ENCODE measurements at places on chromosomes 1 and 21.

DNA sequence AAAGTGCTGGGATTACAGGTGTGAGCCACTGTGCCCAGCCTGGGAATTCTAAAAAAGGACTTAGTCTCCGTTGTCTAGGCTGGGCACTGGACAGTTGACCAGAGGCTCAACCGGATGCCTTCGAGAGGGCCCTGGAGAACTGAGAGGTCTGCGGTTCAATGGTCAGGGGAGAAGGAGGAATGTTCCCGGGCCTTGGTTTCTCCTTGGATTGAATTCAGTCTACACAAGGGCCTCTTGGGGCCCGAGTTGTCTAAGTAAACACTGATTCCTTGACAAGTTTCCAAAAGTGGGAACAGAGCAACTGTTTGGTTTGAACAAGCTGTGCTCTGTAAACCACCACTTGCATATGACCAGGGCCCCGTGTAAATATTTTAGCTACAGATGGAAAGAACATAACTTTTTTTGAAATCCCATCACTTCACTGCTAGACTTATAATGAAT is 29.1 kb upstream of the CAPZB start:
- no peak for DNase-seq

DNA sequence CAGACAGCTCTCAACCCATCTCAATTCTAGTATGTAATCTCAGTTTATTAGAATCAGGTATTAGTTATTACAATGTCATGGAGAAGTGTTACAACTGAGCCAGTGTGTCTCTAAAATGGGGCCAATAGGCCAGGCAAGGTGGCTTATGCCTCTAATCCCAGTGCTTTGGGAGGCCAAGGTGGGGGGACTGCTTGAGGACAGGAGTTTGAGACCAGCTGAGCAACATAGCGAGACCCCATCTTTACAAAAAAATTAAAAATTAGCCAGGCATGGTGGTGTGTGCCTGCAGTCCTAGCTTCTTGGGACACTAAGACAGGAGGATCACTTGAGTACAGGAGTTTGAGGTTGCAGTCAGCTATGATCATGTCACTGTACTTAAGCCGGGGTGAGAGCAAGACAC is 104.9 kb downstream of the BCAR3 start:
- DNase-seq, result no peak

DNA sequence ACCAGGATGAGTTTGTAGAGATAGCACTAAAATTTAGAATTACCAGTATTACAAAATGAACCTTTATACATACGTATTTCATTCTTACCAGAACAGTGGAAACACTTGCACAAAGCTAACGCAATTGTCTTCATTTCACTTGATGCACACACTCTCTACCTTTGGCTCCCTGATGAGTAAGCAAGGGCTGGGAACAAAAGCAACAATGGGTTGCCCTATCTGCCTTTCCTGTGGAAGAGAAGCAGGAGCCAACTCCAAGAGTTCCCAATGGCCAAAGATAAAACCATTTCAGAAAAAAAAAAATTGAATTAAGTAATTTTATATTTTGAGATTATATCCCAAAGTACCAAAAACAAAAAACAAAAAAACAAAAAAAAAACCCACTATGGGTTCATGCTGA is 344.1 kb upstream of the GREM2 start:
- no peak for DNase-seq

DNA sequence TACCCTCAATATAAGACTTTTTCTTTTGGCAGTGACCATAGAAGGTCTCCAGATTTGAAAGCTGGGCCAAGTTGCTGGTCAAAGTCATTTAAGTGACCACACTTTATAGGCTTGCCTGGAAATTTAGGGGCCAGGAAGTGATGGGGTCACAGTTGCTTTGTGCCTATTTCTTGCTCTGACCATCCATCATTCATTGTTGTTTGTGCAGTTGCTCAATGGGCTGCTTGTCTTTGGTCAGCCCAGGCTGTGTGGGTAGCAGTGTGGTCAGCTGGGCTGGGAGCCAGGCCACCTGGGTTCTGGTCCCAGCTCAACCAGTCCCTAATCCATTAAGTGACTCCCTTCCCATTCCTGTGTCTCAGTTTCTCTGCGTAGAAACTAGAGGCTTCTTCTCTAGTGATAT is 2.1 kb upstream of the OTUD7B start:
- no peak for DNase-seq

DNA sequence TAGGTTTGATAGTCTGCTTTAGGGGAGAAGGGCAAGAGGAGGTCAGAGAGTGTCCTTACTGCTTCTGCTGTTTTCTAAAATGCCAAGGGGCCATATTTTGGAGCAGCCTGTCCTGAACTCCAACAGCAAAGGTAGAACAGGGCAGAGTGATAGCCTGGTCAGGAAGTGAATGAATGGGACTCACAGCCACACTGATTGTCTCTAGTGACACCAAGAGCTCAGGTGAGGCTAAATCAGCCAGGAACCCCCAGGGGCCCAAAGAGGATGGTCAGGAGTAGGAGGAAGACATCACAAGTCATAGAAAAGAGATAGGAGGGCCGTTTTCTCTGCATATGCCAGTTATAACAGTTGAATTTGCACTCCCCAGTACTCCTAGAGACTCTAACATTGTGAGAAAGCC is 97.4 kb upstream of the DUSP10 start:
- no peak for DNase-seq

- no peak for DNase-seq
Observed at GRCh38 chr21:44923480-44924084, 2.9 kb upstream of the ITGB2 start.

GRCh38 chr1:246647513-246647912 is 76.7 kb upstream of the SCCPDH start:
- no peak for DNase-seq

DNA sequence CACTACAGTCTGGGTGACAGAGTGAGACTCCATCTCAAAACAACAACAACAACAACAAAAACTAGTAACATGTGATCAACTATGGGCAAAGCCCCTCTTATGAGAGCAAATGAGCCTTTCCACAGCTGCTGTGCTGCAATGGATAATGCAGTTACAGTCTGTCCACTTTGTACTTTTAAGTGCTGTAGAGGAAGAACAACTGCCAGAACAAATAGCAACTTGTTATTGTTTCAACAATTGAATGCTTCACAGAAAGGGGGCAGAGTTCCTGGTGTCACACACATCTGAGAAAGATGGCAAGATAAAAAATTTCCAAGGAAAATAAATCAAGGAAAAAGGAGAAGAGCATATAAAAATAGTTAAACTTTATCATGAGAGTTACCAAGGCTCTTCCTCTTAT is 243.6 kb upstream of the DMRTA2 start:
- DNase-seq, result no peak

DNA sequence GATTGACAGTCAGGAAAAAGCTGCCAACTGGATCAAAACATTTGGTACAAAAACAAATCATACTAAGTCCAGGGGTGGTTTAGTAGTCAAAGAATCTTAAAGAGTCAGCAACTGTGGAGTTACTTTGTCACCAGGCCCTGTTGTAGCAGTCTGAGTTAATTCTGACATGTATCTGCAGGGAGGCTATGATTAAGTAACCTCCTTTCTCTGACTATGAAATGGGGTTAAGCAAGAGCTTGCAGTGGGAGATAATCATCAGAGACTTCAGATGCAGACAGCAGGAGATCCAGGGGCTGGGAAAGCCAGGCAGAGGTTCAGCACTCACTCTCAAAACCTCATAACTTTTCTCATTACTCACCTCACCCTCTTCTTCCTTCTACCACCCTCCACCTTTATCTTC is 99.2 kb upstream of the BTG3 start:
- no peak for DNase-seq

DNA sequence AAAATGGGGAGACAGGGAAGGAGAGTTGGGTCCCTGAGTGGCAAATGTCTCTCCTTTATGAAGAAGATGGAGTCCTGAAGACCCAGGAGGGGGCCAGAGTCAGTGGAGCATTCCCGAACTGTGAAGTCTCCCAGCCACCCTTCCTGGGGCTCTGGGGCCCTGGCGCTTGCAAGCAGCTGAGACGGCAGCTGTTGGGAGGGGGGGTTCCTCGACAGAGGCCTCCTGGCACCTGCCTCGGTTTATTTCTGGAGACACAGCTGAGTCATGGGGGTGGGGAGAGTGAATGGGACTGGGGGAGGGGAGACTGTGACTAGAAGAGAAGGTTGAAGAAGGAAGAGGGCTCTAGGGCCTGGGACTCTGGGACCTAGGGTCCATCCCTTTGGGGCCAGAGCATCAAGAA is 14.0 kb downstream of the NES start:
- DNase-seq, result no peak

GRCh38 chr1:93738926-93739325 is 57.3 kb upstream of the BCAR3 start:
- DNase-seq, result no peak
